ENCODE measurements at places on chromosomes 5 and 9.

GRCh38 chr9:99162759-99163364, 57.9 kb downstream of the TGFBR1 start:
- DNase-seq, result peak; percentile 61

DNA sequence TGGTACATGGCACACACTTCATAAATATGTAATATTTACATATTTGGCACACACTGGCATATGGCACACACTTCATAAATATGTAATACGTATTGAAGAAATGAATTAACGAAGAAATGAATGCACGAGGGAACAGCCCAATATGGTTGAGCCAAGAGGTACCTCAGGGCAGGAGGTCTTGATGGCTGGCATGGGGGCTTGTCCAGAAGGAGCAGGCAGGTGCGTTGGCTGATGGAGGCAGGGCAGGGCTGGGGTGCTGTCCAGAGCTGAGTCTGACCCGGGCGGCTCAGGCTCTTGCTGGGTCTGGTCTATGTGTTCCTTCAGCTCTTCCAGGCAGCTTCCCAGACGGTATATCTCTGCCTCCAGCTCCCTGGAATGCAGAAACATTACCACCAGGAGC, 26.2 kb downstream of the AKNA start:
- no peak for DNase-seq

DNA sequence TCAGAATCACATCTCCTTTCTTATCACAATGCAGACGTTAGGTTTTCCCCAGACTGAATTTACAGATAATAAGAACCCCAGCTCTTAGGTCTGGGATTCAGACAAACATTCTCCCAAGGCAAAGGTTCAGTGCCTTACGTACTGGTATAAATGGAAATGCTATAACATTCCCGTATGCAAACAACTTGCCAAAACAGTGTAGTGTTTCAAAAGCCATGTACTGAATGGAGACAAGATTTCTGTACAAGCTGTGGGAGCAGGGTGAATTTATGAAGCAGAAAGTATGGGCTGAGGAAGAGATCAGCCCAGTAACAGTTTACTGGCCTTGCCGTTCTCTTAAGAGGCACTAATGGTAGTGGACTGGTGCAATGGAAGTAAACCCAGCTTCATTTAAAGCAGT, 225.5 kb upstream of the ZNF462 start:
- DNase-seq, result no peak

GRCh38 chr9:4400731-4401130, 89.5 kb upstream of the SLC1A1 start:
- DNase-seq, result no peak

GRCh38 chr5:15737871-15738664, 238.1 kb downstream of the FBXL7 start:
- no peak for DNase-seq

- DNase-seq, result no peak
These were observed 4.3 kb downstream of the CDHR2 start for GRCh38 chr5:176553260-176554085.

DNA sequence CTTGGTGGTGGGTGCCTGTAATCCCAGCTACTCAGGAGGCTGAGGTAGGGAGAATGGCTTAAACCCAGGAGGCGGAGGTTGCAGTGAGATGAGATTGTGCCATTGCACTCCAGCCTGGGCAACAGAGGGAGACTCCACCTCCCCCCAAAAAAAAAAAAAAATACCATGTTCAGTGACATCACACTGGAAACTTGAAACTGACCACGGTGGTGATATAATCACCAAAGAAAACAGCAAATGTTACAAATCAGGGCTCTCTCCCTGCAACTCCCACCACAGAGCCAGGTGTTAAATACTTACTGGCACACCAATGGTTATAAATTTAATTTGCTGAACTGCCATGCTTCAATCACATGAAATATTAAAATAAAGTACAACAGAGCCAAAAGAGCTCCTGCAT, 81.4 kb downstream of the ZNF608 start:
- DNase-seq, result no peak

DNA sequence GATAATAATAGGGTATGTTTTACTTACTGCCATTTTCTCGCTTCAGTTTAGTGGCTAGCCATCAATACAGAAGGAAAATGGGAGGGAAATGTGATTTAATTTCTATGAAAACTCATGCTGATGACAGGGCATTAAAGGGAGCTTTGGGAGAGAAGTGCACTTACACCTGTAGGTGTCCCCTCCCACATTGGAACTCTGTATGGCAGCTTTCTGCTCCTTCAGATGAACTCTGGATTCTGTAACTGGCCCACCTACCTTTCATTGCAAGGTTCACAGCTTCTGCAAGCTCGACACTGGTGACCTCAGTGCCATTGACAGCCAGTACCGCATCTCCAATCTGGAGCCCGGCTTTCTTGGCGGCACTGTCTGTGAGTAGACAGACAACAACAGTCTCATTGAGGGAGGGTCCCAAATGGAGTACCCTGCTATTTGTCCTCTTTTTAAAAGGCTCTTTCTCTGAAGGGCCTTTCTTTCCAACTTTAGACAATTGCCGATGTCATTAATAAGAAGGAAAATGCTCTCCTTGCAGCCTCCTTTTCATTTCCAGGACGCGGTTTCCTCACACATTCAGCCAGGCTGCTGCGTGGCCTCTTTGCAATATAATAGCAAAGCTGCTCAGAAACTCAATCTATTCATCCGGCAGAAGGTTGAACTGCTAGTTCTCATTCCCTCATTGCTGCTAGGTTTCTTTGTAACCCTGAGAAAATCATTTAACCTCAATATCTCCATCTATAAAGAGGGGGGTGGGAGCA, 63.6 kb downstream of the NUDT12 start:
- DNase-seq, result no peak

DNA sequence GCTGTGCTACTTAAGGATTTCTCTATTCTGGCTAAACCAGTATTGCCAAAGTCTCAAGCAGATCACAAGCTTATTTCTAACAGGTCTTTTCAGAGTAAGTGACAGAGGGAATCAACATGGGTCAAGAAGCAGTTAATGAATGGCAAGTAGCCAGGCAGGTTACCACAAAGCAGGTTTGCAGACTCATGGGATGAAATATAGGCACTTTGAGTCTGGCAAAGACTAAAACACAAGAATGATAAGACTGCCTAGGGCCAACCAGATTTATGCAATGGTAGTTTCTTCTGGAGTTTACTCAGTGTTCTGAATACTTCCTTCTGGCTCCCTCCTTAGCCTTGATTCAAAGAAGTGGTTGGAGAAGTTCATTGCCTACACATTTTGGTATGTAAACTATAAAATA, 3.6 kb downstream of the HMGCS1 start:
- DNase-seq, result no peak

DNA sequence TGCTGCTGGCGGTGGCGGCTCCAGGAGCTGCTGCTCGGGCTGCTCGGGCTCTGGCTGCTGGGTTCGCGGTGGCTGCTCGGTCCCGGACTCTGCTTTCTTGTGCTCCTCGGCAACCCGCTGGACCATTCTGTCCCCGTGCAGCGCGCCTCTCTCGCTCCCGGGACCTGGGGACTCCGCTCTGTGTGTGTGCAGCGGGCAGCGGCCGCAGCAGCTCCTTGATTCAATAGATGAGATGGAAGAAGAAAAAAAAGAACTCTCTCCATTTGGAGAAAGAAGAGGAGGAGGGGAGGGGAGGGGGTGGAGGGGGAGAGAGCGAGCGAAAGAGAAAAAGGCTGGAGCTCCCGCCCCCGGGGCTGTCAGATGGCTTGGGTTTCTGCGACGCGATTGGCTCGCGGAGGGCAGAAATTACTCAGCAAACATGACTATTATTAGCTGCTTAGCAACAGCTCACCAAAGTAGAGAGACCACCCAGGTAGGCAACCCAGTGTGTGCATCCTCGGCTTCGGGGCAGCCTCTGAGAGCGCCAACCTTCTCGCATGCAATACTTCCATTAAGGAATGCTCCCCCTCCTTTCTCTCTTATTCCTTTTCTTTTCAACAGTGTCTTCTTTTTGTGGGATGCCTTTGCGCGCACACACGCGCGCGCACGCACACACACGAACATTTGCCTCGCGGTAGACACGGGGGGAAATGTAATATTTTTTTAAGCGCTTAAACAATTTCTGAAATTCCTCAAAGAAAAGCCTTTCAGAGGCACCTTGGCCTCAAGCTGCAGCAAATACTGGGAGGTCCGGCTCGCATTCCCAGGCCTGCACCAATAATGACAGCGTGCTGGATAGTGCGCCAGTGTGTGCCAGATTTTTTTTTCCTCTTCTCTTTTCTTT, 7.6 kb downstream of the PTCH1 start:
- DNase-seq, result peak; percentile 73

- no peak for DNase-seq
These were observed 361.6 kb upstream of the SLC30A5 start for GRCh38 chr5:68732251-68732650.

DNA sequence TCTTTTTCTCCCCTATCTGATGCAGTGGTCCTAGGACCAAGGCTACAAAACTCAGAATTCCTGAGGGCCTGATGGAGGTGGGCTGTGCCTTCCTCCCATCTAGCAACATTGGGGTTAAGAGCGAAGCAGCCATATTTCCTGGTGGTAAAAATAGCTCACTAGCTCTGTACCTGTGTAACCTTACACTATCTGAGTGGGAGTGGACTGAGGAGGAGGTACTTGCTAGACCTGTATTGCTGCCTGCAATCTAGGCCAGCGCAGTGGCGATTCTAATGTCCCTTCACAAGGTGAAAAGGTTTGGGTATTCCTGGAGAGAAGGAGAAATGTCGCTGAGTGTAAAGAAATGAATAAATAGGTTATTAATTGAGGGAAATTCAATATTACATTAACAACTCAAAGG, 80.2 kb upstream of the LIFR start:
- DNase-seq, result no peak

GRCh38 chr5:173191561-173191960, 43.4 kb downstream of the NKX2-5 start:
- no peak for DNase-seq

DNA sequence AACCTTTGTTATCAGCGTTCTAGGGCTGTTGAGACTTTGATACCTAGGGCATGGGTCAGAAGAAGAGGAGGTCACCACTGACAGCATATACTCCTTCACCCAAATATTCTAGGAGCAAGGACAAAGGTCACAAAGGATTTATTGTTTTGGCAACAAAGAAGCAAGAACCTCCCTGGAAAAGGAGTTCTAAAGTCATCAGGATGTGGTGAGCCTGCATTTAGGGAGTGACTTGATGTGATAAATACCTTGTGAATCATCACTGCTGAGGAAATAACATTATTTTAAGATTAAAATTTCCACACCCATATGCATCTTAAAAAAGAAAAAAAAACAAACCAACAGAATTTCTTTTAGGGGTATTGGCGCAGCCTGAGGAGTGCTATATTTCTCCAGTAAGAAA, 13.9 kb downstream of the IFNA1 start:
- peak; percentile 1 for DNase-seq

DNA sequence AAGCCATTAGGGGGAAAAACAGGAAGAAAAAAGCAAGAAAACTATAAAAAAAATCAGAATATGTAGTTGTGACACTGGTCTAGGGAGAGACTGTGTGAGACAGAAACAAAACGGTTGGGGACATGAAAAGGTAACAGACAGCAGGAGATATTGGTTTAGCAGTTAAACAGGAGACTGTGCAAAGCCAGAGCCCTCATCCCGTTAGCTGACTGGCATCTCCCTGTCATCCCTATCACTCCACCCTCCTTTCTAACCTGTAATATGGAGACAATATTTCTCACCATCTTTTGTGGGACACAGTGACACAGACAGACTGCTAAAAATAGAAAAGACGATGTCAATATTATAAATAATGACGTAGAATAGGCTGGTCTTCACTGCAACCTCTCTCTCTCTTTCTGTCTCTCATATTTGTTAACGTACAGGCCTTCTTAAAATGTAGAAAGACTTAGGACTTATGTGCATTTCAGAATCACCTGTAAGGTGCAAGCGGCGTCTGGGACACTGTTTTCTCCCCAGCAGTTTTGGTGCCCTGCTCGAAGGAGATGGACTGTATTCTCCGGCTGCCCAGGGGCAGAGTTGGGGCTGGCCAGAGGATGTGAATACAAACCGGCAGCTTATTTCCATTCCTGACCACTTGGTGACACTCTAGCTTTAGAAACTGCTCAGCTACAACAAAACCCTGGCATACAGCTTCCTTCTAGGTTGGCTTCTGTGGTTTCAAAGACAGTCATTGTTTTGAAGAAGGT, 190.6 kb downstream of the MAT2B start:
- DNase-seq, result peak; percentile 54

DNA sequence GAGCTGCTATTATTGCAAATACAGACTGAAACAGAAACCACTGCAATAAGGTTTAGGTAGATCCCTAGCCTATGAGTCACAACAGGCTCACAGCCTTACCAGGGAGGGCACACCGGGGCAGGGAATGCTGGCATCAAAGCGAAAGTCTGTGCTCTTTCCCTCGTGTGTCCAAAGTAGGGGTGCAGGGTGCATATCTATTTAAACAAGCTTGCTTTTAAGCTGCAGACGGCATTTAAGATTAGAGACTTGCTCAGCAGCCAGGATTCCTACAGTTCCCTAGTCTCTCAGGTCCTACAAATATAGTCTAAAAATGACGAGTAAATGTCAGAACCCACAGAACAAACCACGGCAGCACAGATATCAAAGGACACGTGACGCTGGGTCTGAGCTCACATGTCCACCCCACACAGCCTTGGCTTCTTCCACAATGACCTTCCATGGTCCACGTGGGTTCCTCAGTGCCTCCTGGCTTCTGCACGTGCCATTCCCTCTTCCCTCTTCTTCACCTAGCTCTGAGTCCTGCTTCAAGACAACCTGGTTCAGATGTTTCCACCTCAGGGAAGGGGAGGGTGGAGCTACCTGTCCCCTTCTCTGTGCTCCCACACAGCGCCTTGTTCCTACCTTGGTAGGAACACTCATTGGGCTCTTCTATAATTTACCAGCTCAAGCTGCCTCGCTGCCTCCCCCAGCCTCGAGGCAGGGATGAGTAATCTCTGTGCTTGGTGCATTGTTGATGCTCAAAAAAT, 193.2 kb downstream of the MAPKAP1 start:
- DNase-seq, result peak; percentile 66

DNA sequence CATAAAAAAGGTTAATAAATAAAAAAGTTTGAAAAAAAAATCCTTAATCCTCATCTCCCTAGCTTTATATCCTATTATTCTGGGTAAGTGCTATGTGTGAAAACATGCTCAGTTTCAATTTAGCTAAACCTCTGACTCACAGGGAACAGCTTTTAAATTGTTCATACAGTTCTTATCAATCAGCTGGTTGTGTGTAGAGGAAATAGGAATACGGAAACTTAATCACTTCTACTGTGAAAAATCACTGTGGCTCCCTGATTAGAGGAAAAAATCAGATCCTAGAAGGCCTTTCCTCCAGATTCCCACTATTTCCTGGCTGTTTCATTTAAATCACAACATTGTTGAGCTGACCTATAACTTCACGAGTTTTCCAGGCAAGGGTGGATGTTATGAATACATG, 120.5 kb downstream of the MARCHF3 start:
- DNase-seq, result no peak

Data from COLO829 (cell line).